NCI-H226 (cell line): ENCODE measurements at places on chromosomes 5 and 9.
A peak's percentile ranks its signal among the peaks of the same experiment; 100 is the strongest.

DNA sequence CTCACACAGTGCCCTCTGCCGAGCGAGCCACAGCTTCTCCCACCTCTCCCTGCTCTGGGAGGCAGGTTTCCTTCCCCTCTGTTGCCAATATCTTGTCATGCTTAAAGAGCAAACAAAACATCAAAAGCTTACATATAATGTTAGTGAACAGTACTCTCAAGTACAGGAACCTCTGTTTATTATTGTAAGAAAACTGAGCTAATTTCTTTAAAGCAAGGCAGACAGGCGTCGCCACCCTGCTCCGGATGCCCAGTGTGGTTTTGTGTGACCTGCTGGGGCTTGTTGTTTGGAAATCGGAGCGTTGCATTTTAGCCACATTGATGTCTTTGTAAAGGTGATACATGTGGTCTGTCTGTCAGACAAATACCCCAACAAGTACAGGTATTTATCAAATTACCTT, 401.4 kb upstream of the IRX1 start:
- DNase-seq: no peak

- no peak for DNase-seq
Measured at GRCh38 chr5:112823656-112824055, 37.4 kb upstream of the SRP19 start.

DNA sequence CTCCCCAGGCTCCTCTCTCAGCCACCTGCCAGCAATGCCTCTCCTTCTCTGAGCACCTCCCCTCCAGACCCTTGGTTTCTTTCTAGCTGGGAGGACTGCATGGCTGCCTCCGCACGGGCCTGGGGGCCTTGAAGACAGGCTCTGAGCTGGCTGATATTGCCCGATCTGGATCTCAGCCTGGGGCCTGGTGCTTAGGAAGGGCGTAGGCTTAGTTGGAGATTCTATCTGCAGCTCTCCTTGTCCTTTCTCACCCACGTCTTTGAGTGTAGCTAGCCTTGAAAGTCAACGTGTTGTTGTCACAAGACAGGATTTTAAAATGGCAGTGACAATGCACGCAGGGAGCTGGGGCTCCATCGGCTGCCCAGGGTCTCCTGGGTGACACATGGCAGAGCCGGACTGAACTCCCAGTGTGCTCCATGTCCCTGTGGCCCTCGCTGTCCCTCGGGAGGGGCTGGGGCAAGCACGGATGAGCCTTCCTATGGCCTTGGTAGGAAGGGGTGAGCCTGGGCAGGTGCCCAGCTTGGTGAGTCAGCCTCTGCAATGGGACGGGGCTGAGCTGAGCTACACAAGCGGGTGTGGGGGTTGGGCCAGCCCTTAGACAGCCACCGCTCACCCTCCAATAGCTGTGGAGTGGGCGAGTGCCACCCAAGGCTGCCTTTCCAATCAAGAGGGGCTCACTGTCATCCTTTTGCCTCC, 9.4 kb downstream of the ADAMTSL2 start:
- DNase-seq: no peak

DNA sequence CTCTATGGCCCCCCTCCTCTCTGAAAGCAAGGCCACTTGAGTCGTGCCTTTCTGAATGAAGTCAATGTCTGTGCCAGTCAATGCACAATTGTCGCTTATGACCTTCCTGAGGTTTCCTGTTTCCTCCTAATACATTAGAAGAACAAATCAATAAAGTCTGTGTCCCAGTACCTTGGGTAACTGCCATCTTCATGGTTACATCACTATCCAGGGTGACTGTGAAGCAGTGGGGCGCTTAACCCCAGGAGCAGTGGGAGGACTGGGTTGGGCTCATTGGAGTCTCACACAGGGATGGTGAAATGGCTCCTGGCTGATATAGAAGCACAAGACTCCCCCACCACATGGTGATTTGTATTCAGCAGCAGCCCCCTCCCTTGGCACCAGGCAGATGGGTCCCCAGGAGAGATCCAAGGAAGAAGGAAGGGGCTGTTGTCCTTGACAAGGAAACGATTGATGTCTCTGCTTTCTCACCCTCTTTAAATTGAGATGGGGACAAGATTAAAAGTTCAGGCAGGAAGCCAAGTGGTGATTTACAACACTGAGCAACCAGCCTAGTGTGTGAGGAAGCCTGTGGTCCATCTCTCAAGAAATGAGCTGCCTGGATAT, 261.9 kb upstream of the ZNF462 start:
- DNase-seq: no peak

DNA sequence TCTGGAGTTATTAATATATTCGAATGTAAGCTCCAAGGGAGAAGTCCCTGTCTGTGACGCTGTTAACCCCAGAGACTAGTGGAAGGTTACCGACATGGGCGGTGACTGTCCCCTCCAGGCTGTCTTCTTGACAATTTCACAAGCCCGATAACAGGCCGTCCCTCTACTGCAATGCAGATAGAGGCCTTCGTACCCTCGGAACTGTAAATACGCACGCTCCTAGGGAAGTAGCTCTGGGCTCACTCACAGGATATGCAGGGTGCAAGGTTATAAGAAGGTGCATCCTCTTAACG, 680 bp upstream of the RFK start:
- DNase-seq: no peak

GRCh38 chr9:123933440-123934212, 3.7 kb upstream of the DENND1A start:
- peak; percentile 94 for DNase-seq

GRCh38 chr9:36093384-36093783, 43.1 kb upstream of the GLIPR2 start:
- DNase-seq: no peak

DNA sequence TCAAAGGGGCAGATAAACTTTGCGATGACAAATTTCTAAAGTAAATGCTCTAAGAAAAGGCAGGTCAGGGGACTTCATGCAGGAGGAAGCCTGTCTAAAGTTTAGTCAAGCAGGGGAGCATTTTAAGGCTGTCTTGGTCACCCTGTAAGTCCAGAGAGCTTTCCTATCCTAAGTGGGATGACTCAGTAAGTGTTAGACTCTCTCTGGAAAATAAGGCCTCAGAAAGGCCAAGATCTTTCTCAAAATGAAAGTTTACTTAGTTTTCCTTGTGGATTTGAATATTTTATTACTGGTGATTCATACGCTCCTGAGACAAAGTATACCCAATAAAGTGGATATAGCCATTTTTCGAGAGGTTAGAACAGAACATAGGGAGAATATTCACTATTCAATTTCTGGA, 806.9 kb upstream of the CDH9 start:
- DNase-seq: no peak

DNA sequence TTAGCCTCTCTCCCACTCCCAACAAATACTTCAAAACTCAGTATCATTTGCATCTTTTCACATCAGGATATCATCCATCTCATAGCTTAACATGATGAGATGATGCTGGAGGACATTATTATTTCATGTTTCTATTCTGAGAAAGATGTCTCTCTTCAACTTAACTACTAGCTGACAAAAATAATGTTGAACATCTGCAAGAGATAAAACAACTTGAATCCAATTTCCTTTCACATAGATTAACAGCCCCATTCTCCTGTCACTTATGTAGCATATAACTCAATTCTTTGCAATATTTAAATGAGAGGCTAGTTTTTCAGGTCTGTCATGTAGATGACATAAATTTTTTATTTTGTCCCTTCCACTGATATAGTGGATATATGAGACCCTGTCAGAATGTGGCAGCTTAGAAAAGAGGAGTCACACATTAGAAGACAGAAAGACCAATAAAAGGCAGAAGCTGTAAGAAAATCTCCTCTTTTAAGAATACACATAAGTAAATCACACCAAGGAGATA, 239.2 kb upstream of the KIF2A start:
- no peak for DNase-seq

- no peak for DNase-seq
Measured at GRCh38 chr5:134275822-134276221, 49.9 kb upstream of the PPP2CA start.

DNA sequence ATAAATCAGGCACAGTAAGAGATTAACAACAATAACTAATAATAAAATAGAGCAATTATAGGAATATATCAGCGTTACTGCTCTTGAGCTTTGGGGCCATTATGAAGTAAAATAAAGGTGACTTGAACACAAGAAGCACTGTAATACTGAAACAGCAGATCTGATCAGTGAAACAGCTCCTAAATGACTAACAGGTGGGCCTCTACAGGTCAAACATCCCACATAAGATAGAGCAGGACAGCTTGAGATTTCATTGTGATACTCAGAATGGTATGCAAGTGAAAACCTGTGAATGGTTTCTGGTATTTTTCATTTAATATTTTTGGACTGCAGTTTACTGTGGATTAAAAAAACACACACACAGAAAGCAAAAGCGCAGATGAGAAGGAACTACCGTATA, 24.0 kb upstream of the MAP3K1 start:
- DNase-seq: no peak

DNA sequence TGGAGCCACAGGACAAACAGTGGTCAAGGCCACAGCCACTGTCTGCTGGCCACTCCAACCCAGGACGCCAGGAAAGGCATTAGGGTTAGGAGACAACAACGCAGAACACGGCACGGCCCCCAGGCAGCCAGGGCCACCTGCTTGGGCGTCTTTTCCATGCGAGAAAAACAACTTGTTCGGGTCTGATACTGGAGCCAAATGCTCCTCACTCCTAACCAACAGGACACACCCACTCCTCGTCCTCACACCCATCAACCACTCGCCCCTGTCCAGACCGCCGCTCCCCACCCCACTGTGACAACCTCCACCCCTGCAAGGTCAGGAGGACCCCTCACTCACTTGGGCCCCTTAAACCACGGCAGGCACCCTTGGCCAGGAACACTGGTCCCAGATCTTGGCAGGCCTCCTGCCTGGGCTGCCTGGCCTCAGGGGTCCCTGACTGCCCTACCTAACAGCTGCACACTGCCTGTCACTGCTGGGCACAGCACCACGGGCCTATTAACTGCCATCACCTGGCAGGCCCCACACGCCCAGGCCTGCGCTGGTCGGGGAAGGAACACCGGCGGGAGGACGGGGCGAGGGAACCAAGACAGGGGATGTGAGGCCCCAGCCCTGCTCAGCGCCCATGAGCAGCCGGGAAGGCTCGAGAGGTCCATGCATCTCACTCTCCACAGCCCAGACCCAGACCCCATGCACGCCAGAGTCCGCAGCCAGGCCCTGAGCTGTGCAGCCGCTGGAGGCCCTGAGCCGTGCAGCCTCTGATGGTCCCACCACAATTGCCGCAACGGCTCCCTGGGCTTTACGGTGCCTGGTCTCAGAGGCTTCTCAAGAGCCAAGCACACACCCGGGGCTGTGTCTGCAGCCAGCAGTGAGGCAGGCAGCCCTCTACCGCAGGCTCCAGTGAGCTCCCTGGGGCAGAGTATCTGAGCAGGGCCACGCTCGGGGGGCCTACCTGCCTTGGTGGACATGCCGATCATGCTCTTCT, 13.8 kb downstream of the CLPTM1L start:
- no peak for DNase-seq

DNA sequence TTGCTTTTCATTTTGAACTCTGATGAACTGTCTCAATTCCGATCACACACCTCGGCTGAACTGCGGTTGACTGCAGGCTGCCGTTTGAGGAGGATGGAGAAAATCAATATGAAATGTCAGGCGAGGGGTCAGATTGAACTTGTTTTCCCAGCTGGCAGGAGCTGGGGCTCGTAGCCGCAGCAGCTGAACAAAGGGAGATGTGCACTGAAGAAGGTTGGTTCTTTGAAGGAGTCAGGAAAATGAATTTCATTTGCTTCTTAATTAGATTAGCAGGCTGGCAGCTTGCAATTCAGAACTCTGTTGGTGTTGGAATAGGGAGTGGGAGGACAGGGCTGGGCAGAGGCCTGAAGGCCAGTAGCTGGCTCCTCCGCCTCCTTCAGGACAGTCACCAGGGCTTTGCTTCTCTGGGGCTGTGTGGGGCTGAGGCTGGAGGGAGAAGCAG, 117.4 kb upstream of the GPR151 start:
- DNase-seq: no peak

DNA sequence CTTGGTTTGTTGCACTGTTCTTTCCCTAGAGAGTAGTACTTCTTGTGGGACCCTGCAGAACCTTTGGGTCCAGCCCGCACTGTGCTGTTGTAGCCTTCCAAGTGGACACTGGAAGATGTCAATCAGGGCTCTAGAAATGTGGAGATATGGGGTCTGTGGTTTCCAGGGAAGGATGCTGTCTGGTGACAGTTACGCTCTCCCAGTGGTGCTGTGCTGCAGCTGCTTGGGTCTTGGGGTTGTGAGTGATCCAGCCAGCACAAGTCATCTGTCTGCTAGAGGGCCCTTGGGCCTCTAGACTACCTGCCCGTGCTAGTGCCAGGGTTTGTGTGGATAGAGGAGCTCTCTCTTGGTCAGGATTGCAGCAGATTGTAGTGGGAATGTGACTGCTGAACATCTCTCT, 484.5 kb downstream of the DMAC1 start:
- DNase-seq: no peak

GRCh38 chr5:172954751-172955159, 4.5 kb upstream of the RPL26L1 start:
- peak; percentile 74 for DNase-seq

DNA sequence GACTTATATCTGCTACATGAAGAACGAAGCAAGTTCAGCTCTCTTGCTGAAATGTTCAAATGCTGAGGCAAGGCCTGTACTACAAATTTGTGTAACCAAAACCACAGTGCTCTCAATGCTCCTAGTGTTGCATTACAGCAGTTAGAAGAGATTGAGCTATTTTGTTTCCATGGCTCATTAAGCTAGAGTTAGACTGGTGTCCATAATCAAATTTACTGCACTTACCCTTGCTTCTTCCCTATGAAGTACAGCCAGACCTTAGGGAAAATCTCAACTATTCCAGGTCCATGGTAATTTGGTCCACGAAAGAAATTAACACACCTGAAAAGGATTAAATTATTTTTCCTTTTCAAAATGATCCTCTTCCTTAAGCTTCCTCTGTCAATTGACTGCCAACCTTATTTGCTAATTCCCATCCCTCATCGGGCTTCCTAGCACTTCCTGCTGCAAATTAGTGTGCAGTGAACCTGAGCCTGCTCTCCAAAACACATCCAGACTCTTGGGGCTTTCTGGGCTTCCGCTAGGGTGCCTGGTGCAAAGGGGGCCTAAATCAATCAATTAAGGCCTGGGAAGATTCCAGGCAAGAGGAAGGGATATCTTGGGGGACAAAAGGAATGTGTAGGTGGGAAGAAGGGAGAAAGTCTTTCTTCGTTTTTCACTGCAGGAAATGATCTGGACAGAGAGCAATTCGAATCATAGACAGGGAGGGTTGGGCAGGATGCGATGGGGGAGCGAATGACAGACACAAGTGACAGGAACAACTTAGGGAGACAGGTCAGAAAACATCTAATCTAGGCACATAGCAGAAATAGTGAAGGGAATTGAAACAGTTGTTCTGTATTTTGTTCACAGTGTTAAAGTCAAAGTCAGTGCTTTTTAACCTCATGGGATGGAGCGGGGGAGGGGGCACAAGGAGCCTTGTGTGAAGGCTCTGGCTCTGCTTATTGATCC, 542.4 kb downstream of the RAB3C start:
- DNase-seq: no peak

DNA sequence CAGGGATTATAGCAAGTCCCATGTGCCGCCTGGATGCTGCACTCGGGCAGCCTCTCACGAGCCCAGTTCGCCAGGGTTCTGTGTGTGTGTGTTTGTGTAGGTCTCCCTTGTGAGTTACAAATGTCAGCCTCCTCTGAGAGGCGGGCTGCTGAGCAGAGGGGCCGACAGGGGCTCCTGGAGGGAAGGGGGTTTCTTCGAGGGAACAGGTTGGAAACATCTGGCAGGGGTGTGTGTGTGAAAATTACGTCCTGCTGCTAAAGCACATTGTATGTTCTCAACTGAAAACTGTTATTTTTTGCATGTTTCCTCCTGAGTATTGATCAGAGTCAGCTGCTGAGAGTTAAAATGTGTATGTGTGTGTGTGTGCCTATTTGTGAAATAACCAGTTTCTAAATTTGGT, 9.7 kb downstream of the GALNT10 start:
- no peak for DNase-seq

- peak; percentile 40 for DNase-seq
Measured at GRCh38 chr9:82961504-82962125, 101.3 kb downstream of the RASEF start.
